ENCODE measurements at places on chromosomes 16 and 17. TPM values are rescaled to one million over a fixed set of nuclear protein-coding genes. Genes with fewer than 3 reads are reported as not detected.

DNA sequence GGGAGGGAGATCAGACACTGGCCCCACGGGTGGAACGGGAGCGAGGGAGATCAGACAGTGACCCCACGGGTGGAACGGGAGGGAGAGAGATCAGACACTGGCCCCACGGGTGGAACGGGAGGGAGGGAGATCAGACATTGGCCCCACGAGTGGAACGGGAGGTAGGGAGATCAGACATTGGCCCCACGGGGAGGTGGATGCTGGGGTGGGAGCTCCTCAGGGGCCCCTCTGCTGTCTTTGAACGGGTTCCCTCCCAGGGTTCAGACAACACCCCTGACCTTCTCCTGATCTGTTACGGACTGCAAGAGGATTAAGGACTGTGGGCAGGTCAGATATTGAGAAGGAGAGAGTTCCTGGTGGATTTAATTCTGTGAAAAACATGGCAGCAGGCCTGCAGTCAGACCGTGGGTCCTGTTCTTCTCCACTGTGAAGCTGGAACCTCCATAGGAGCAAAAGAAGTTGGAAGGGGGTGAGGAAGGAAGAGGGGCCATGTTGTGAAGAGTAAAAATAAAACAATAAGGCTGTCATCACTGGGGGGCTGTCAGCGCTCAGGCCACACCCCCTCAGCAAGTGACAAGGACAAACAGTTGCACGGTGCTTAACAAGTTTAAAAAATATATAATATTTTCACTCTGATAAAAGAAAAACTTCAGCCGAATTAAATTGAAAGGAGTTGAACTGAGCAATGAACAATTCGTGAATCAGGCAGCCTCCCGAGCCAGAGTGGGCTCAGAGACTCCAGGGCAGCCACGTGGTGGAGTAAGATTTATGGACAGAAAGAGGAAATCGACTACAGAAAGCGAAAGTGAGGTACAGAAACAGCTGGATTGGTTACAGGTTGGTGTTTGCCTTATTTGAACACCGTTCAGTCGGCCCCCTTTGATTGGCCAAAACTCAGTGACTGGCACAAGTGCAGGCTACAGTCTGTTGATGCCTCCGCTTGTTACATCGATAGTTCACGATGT is 348.7 kb upstream of the TNRC6C start:
- DNase-seq: no peak

GRCh38 chr17:62818526-62818925 is 10.4 kb upstream of the MARCHF10 start:
- no peak for DNase-seq

FKBP10 gene
- 137 TPM for total RNA-seq

DYNLRB2 gene
- not detected for total RNA-seq

GRCh38 chr17:46264456-46265198 is 30.3 kb upstream of the LRRC37A start:
- peak; percentile 65 for DNase-seq

- no peak for DNase-seq
Observed at GRCh38 chr16:76182041-76182635, 95.1 kb upstream of the CNTNAP4 start.

ZG16 gene
- not detected for total RNA-seq

GRCh38 chr17:30369995-30370394 is 8.7 kb upstream of the CPD start:
- DNase-seq: no peak

DNA sequence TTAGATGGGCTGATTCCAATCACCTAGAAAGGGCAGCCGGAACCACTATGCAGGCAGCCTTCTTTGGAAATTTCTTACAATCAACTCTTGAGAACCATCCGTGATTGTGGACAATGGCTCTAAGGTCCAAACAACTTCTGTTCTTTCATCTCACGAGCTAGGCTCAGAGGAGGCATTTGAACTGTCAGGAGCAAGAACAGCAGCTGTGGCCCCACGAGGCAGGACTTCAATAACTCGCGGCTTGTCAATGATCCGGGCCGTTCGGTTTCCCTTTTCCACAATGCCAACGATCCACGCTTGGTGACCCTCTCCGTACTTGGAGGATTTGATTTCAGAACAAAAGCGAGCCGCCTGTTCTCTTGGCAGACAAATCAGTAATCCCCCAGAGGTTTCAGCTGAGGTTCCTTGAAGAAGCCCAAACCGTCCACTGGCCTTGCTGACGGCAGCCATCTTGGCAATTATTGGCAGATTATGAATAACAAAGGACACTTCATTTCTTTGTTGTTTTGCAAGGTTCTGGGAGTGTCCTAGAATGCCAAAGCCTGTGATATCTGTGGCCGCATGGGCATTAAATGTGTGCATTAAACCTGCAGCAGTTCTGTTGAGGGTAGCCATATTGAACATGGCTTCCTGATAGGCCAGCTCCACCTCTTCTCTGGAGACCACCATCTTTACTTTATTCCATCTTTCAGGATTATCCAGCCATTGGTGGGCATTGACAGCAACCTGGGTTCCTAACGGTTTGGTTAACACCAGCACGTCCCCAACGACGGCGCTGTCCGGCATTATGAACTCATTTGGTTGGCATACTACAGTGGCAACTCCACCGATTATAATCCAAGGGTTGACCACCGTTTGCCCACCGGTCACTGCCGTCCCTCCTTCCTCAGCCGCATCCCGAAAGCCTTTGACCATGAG is 1.2 kb downstream of the SEPHS2 start:
- no peak for DNase-seq

KRTAP3-3 gene
- not detected for total RNA-seq

- no peak for DNase-seq
Observed at GRCh38 chr17:14428648-14429029, 127.8 kb downstream of the HS3ST3B1 start.

KRTAP2-3 gene
- not detected for total RNA-seq

DNA sequence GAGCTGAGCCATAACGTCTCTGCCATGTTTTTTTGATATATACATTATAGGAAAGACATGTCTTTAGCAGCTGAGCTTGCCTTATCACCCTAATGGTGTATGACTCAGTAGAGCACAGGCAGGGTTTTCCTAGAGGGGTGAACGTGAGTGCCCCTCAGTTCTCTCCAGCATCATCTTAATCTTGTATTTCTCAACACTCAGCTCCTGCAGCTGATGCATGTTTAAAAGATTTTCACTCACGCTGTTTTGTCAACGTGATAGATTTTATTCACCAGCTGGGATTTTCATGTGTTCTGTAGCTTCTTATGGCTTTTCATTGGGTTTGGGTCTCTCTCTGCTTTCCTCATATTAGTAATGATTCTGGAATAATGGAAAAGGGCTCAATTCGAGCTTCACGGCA is 186.0 kb upstream of the PMFBP1 start:
- no peak for DNase-seq

PIPOX gene
- 42.8 TPM for total RNA-seq

GRCh38 chr17:81245024-81245664 is 6.0 kb downstream of the NDUFAF8 start:
- no peak for DNase-seq

Data from GM23338 (cell line).